ENCODE measurements at places on chromosomes 7 and 10. TPM values are rescaled to one million over a fixed set of nuclear protein-coding genes. Genes with fewer than 3 reads are reported as not detected.
A peak's percentile ranks its signal among the peaks of the same experiment; 100 is the strongest.

DNA sequence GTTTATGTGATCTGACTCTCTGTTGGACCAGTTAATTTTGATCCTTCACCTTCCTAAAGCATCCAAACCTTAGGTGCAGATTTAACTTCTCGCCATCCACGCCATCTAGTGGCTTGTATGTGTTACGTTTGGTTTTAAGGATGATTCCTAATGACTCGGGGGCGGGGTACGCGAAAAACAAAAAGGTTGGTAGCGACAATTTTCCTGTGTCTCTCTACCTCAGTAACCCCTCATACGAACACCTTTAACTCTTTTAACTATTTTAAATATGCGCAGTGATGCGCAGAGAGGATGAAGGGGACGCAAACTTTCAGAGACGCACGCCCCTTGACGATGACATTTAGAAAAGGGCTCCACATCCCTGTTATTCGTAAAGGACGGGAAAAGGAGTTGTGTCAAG, 714 bp upstream of the KCND2 start:
- DNase-seq = no peak

GRCh38 chr7:16718111-16718656, 35.4 kb upstream of the TSPAN13 start:
- no peak for DNase-seq

GRCh38 chr7:68266004-68266579, 1269.5 kb downstream of the TYW1 start:
- DNase-seq = no peak

- no peak for DNase-seq
Observed at GRCh38 chr10:93315246-93315645, 166.9 kb downstream of the MYOF start.

DNA sequence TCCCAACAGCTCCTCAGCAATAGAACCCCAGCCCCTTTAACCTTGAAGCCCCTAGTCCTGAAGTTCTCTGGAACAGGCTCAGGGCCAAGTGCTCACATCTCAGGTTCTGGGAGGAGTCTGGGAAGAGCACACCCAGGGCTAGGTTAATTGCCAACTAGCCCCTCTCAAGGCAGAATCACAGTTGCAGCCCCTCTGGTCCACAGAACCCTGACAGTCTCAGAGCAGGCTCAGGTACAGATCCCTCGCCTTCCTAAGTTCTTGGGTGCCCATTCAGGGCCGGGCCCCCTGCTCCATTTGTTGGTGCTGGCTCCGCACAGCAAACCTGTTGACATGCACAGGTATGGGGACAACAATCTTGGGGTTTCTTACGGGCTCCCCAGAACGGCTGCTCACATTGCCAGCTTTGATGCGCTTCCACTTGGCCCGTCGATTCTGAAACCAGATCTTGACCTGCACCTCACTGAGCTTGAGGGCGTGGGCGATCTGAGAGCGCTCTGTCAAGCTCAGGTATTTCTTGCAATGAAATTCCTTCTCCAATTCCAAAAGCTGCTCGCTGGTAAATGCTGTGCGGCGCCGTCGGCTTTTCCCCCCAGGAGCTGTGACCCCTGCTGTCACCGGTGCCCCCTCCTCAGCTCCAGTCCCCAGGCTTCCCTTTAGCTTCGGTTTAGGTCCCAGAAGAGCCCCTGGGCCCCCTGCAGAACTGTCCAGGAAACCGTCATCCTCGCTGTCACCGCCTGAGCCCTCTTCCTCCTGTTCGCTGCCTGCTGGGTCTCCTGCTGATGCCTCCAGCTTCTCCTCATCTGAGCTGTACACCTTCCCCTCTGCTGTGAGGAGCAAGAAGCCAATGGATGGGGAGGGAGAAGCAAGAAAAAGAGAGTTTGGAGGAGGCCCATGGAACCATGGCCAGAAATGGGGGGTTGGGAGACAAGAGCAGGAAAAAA, 18.9 kb downstream of the GBX1 start:
- DNase-seq = no peak

GRCh38 chr7:7569081-7569527, 2.4 kb downstream of the MIOS start:
- no peak for DNase-seq

DNA sequence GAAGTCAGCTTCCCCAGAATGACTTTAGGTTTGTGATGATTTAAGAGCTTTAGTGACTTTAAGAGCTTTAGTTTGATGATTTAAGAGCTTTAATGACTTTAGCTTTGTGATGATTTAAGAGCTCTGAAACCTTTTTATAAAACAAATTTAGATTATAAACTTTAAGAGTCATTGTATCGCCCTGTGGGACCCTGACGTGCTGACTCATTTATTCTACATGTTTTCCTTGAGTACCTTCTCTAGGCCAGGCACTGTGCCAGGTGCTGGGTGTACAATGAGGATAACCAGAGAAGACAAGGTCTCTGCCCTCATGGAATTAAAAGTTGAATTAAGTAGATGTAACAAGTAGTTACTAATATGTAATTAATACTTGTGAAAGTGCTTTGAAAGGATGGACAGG, 45.4 kb downstream of the CNNM1 start:
- DNase-seq = no peak

- DNase-seq = no peak
Observed at GRCh38 chr7:31457551-31457950, 56.3 kb upstream of the ITPRID1 start.

GRCh38 chr10:77926566-77927401, at the start of gene DLG5:
DLG5 (minus strand) TSS chr10:77926755; CDS start chr10:77926520, 235 bp downstream.
- DNase-seq = no peak

DNA sequence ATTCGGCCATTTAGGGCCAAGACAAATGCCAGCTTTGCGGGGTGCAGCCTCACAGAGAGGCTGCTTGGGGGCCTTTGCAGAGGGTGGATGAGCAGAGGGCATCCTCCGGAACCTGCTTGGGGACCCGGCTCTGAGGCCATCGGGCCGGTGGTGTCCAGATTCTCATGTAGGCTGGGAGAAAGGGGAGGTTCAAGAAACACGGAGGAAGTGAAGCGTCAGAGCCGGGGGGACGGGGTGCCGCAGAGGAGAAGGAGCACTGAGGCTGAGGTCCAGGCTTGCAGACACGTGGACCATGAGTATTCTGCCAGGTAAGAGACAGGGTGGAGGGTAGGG, 150.7 kb upstream of the SHH start:
- no peak for DNase-seq

GRCh38 chr7:67754651-67755050, 758.0 kb downstream of the TYW1 start:
- no peak for DNase-seq

- no peak for DNase-seq
Observed at GRCh38 chr7:112638675-112639400, 151.4 kb downstream of the TMEM168 start.

DNA sequence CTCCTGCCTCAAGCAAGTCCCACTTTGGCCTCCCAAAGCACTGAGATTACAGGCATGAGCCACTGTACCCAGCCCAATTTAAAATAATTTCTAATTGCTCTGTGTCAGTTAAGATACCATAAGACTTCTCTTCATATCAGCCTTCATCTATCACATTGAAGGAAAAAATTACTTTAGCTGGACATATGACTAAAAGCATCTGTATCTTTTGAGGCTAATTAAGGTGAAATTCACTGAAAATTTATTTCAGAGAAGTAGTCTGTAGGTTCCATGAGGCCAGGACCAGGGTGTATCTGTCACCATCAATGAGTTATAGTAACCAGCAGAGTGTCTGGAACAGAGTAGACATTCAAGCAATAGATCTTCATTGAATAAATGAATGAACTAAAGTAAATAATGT, 205.2 kb upstream of the PHYHIPL start:
- DNase-seq = no peak

- no peak for DNase-seq
Observed at GRCh38 chr10:29117781-29118180, 171.1 kb upstream of the LYZL1 start.

DNA sequence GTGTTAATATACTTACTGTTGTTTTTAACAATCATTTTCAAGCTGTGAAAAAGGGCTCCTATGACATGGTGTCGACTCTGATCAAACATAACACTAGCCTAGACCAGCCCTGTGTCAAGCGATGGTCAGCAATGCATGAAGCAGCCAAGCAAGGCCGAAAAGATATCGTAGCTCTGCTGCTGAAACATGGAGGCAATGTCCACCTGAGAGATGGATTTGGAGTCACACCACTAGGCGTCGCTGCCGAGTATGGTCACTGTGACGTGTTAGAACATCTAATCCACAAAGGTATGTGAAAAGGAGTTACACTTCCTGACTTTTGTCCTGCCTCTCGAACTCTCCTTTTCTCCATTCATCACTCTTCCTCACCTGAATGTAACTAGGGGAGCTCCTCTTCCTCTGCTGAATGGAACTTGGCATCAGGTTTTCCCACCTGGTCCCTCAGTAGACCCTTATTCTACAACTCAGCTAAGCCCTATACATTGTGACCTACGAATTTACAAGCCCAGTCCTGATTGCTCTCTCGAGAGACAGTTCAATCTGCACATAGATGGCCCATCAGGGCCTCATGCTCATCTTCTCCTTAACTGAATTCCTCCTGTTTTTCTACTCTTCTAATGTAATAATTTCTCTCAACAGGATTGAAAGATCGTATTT, 23.0 kb downstream of the ASB15 start:
- peak; percentile 14 for DNase-seq

The UBE2D1 gene
- 10.5 TPM for total RNA-seq

The SGMS1 gene
- 45.3 TPM for total RNA-seq

The OR2A25 gene
- not detected for total RNA-seq

The WNT16 gene
- not detected for total RNA-seq

The TRIM73 gene
- total RNA-seq = 13.7 TPM

The ANXA8L1 gene
- total RNA-seq = not detected

The FOXP2 gene
- not detected for total RNA-seq

The PKD1L1 gene
- total RNA-seq = 0.77 TPM

The TMEM229A gene
- total RNA-seq = not detected

The HOXA3 gene
- not detected for total RNA-seq

The IL15RA gene
- total RNA-seq = 12.6 TPM

The TRDMT1 gene
- total RNA-seq = 15.6 TPM
